ENCODE measurements at places on chromosomes 5 and 9. TPM values are rescaled to one million over a fixed set of nuclear protein-coding genes. Genes with fewer than 3 reads are reported as not detected.

ERBIN gene
- total RNA-seq = 71.5 TPM

TEX10 gene
- total RNA-seq = 92.4 TPM

OLFM1 gene
- total RNA-seq = not detected

FAM174A gene
- total RNA-seq = 11.4 TPM

DRD1 gene
- total RNA-seq = not detected

CTSL gene
- 32.2 TPM for total RNA-seq

ZNF189 gene
- total RNA-seq = 30.2 TPM

RPL7A gene
- total RNA-seq = 3,860 TPM

CHSY3 gene
- total RNA-seq = 1.9 TPM

MLANA gene
- total RNA-seq = 0.04 TPM

GZMA gene
- not detected for total RNA-seq

FOCAD gene
- total RNA-seq = 24.1 TPM

FAM169A gene
- 17.9 TPM for total RNA-seq

C9 gene
- total RNA-seq = not detected

KCNMB1 gene
- not detected for total RNA-seq

TSLP gene
- 0.69 TPM for total RNA-seq

ADRB2 gene
- total RNA-seq = 0.08 TPM

CAMK4 gene
- 19.3 TPM for total RNA-seq

SH3RF2 gene
- not detected for total RNA-seq

SLF1 gene
- 51.0 TPM for total RNA-seq

PPP3R2 gene
- not detected for total RNA-seq

LHX3 gene
- not detected for total RNA-seq

NOXA1 gene
- not detected for total RNA-seq

IL13 gene
- total RNA-seq = not detected

OTP gene
- total RNA-seq = not detected

Data from SJCRH30 (cell line).